ENCODE measurements at places on chromosomes 2 and 18.

DNA sequence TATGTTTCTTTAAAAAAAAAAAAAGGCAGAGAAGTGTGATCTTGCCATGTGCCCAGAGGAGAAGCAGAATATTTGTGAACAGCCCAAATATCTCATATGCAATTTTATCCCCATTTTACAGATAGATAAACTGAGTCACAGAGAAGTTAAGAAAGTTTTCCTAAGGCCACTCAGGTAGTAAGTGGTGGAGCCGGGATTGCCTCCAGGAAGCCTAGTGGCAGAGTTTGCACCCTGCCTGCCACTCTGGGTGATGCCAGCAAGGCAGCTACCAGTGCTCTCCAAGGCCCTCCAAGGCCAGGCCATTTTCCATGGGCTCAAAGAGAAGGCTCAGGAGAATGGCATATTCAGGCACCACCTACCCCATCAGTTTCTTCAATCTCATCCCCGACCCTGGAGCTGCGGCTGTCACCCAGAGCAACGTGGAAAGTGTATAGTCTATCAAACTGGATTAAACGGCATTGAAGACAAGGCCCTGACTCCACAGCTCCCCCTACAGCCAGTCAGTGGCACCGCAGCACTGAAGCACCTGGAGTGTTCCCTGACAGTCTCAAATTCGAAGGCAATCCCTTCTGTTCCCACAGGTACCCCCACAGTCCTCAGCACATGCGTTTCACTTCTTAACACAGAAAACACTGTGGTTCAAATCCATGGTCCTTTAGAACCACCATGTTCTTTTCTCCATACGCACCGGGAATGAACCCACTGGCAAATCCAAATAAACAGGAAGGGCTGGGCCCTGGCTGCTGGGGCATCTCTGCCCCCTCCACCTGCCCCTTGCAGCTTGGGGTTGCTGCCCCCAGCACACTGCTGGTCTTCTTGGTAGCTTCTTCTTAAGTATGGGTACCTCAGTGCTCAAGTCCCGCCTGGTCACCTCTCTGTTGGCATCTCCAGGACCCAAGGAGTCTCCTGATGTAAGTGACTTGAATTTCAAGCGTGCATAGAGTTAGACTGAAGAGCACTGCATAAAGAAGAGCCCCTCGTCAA lies 175.3 kb downstream of the INHBB start:
- DNase-seq, result no peak

DNA sequence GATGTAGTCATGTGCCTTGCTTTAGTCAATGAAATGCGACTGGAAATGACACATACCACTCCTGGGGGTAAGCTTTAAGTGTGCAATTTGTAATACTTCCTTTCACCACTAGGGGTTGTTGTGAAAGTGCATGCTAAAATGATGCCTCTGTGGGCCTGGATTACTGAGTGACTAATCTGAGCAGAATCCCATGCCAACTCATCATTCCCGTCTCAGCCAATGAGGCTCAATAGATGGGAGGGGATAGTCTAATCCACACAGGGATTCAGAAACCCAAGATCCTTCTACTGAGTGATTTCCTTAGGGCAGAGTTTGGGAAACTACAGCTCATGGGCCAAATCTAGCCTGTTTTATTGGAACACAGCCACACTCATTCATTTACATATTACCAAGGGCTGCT lies 54.0 kb downstream of the HRH4 start:
- DNase-seq, result no peak

DNA sequence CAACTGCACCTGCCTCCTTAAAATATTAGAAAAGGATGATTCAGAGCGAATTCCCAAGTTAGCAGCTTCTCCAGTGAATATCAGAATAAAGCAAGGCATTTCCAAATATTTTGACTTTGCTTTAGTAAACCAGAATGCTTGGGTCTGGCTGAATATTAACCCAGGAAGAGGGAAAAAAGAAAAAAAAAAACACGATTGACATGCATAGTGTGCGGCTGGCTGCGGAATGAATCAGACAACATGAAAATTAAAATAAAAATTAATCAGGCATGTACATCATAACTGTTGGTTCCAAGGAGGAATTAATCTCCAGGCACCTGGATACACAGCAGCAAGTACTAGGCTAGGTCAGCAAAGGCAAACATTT lies 105.8 kb upstream of the NCKAP5 start:
- no peak for DNase-seq

DNA sequence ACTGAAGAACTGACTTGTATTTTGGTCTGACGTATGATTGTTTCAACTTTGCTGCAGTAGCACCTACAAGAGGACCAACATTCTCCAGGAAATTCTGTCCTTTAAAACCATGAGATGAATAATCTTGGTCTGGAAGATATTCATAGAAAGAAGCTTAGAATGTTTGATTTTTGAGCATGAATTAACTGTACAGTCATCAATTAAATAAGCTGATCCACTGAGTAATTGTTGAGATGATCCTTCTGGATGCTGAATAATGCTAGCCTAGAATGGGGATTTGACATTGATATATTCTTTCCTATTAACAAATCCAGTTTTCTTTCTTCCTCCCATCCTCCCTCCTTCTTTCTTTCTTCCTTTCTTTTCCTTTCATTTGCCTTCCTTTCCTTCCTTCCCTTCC lies 39.0 kb upstream of the CDK5R2 start:
- DNase-seq, result no peak

GRCh38 chr2:23563673-23564614 lies 179.0 kb downstream of the KLHL29 start:
- no peak for DNase-seq

DNA sequence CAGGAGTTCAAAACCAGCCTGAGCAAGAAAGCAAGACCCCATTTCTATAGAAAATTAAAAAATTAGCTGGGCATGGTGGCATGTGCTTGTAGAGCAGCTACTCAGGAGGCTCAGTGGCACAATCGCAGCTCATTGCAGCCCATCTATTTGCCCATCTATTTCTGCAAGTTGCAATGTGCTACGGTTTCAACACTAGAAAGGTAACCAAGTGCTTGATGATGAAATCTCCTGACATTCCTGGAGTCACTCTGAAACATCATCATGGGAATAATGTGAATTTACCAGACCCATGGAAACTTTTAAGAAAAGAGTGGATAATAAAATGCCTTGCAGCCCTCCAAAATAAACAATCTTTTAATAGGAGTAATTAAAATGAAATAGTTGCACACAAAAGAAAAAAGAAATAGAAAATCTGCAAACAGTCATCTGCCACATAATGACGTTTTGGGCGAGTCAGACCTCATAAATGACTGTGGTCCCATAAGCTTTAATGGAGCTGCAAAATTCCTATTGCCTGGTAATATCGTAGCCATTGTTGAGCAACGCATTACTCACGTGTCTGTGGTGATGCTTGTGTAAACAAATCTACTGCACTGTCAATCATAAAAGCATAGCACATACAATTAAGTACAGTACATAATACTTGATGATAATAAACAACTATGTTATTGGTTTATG lies 46.6 kb upstream of the AMMECR1L start:
- no peak for DNase-seq

GRCh38 chr2:53559302-53559966 lies 208.2 kb upstream of the CHAC2 start:
- DNase-seq, result no peak

DNA sequence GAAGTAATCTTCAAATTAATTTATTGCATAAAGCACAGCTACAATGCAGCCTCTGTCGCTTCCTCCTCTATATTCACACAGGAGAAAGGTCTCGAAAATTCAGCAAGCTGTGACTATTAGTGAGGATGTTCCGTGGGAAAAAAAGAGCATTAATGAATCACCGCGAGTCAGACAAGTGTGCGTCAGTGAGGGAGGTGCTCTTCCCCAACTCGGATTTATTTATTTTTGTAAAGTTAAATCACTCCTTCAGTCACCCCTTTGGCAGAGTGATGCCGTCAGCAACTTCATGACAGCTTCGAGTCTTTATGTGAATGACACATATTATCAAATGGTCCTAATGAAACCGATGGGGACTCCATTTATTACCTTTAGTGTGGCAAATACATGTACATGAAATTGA lies 648.9 kb upstream of the SALL3 start:
- no peak for DNase-seq

- no peak for DNase-seq
These were observed 282.6 kb downstream of the STK39 start for GRCh38 chr2:167964650-167965413.

DNA sequence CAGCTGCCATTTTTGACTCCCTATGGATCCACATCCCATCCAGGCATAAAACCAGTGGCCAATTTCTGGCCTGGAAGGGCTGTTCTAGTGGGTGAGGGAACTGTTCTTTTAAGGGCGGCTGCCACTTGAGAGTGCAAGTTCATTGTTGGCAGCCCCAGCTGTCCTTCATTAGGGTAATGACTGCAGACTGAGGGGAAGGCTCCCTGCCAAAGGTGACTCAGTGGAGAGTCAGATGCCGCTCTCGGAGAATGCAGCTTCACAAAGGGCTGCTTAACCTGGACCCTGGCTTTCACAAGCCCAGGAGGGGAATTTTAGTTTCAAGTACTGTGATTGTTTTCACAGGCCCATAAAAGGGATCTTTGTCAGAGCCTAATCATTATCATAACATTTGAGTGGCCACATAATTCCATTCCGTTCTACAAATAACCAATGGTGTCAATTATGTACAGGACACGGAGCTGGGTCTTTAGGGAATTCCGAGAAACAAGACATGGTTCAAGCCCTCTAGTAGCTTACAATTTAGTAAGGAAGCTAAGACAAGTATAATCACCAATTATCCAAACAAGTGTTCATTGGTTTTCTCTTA lies 235.7 kb downstream of the CDCA7 start:
- no peak for DNase-seq

GRCh38 chr18:7272311-7273049 lies 41.6 kb downstream of the LRRC30 start:
- no peak for DNase-seq

GRCh38 chr2:225995796-225996461 lies 596.4 kb downstream of the NYAP2 start:
- DNase-seq, result no peak

GRCh38 chr2:2731101-2731815 lies 400.2 kb upstream of the MYT1L start:
- DNase-seq, result no peak

GRCh38 chr2:42864641-42865280 lies 72.4 kb upstream of the HAAO start:
- no peak for DNase-seq

- no peak for DNase-seq
These were observed 1012.4 kb upstream of the CRIM1 start for GRCh38 chr2:35343135-35343534.

DNA sequence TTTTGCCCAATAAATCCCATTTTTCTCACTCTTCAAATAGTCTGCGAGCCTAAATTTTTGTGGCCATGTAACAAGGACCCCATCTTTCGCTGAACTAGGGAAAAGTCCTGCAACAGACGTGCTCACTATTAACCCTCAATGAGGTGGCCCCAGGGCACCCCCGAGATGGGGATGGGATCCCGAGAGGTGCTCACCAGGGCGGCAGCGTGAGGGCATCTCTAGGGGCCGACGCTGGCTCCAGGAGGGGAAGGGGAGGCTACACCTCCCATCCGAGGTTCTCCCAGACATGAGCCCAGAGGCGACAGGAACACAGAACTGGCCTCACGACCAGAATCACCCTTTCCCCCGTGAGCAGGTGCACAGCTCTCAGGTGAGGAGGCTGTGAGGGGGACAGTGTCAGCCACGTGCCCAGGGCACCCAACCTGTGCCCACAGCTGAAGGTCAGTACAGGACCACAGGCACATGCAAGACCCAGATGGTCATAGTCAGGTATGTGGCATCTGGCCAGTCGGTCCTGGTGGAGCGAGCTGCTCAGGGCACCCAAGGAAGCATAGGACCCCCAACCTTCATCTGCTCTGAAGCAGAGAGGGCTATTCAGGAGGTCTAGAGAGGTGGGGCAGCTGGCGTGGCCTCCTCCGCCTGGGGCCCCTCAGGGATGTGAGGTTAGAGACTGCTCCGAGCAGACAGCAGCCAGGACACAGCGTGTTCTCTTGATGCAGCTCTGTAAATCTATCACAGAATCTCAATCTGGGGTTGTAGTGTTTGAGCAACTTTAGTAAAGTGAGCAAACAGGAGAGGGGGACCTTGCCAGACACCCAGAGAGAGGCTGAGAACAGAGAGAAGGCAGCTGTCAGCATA lies 62.8 kb downstream of the PXDN start:
- DNase-seq, result no peak

- DNase-seq, result no peak
These were observed 4.8 kb downstream of the RNPEPL1 start for GRCh38 chr2:240573071-240573515.

GRCh38 chr18:56541340-56541739 lies 97.1 kb downstream of the TXNL1 start:
- no peak for DNase-seq

GRCh38 chr18:32937066-32937465 lies 164.2 kb upstream of the KLHL14 start:
- DNase-seq, result no peak

DNA sequence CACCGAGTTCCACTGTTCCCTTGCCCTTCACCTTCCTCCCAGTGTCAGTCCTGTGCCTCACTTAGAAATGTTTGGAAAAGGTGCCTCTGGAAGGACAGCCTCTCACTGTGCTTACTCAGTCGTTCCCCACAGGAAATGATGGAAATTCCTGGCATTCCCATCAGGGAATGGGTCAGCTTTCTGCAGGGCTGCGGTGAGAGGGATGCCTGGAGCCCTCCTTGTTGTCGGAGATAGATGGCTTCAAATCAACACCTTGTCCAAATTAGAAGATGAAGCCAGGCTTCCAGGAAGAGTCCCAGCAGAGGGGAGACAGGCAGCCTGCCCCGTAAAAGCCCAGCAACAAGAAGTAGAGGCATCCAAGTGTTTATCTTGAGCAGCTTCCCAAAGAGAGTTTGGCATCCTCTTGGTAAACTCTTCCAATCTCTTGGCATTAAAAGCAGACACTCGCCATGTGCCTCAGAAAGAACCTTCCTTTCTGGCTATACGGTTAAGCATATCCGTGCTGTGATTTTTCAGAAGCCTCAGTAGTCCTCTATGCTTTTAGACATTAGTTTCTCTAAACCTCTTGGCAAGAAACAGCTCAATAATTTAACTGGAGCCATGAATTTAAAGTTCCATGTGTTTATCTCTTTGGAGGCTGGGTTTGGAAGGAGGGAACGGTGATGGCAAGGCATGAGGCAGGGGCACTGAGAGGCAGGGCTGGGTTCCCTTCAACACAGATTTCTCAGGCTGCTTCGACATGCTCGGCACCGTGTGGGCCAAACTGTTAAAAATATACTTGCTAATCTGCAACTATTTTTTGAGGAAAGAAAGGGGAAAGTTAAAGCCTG lies 25.1 kb downstream of the COLEC12 start:
- no peak for DNase-seq
